ENCODE measurements at places on chromosomes 7 and 10.

- DNase-seq, result no peak
Measured at GRCh38 chr10:75347186-75347585, 54.4 kb downstream of the ZNF503 start.

DNA sequence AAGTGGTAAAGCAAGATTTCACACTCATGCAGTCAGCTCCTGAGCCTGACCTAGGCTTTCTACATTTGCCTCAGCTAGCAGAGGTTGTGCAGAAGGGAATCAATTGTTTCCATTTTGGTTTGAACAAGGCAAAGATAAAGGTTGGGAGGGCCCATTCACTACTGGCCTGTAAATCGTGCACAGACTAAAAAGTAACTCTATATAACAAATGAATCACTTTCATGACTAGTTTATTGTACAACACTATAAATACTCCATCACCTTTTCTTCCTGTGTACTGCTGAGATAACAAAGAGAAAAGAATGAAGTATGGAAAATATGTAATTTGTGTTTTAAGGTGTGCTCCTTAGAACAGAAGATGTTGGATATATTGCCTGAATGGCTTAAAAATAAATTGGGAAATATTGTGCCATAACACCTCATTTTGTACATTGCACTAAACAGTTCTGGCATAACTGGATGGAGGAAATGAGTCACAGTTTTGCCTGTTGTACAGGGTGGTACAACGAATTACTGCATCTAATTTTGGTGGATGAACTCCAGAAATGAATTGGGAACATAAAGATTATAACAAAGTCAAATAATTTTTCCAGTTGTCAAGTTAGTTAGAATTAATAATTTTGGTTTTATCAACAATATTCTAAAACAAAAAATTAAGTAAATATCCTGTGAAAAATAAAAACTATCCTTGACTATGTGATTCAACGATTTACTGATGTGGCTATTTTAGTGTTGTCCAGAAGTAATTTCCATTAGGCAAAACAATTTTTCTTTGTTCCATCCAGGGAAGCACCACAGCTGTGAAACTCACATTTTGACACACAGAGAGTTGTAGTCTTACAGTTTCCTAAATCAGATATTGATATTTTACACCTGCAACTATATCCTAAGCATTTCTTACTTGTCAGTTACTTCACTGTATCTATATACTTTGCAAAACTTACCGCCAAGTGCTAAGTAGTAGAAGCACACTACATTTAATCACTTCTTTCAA lies 18.0 kb downstream of the SEMA3C start:
- peak; percentile 52 for DNase-seq

- no peak for DNase-seq
Measured at GRCh38 chr7:2007551-2007950, 225.2 kb downstream of the MAD1L1 start.

- no peak for DNase-seq
Measured at GRCh38 chr10:47452495-47453140, 31.3 kb downstream of the ANXA8 start.

DNA sequence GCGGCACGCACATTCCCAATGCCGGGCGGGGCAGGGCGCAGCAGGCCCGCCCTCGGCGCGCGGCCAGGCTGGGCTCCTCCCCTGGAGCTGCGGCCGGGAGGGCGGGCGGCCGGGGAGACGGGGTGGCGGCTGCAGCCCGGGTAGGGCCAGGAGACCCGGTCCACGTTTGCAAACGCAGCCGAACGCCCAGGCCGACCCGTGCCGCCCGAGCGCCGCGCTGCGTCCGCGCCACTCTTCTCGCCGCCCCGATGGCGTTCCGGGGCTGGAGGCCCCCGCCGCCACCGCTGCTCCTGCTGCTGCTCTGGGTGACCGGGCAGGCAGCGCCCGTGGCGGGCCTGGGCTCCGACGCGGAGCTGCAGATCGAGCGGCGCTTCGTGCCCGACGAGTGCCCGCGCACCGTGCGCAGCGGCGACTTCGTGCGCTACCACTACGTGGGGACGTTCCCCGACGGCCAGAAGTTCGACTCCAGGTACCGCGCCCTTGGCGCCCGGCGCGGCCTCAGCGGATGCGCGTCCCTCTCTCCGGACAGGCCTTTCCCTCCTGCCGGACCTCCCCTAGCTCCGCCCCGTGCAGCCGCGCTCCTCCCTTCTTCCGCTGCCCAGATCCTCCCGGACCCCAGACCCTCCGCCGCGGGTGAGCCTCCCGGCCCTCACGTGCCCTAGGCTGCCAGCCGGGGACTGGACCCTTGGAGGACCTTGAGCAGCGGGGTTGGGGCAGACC lies at the start of gene FKBP9:
FKBP9 (plus strand) TSS at position 115 of the 720 bp plus-strand sequence; CDS start at position 249, 134 bp downstream.
- DNase-seq, result peak; percentile 97

DNA sequence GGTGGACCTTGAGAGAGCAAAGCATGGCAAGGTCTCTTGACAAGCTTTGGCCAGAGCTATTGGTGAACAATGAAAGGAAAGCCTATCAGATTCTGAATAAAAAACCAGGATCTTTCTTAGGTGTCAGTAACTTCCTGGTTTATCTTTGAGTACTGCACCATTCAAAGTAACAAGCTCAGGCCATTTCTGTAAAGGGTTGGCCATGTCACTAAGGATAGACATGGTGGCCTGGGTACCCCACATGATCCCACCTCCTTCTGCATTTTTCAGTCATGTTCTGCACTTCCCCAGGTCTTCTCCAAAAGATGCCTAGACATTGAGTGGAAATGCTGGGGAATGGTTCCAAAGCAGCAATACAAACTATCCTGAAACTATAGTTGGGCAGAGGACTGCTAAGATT lies 242.0 kb downstream of the ARHGAP12 start:
- no peak for DNase-seq

DNA sequence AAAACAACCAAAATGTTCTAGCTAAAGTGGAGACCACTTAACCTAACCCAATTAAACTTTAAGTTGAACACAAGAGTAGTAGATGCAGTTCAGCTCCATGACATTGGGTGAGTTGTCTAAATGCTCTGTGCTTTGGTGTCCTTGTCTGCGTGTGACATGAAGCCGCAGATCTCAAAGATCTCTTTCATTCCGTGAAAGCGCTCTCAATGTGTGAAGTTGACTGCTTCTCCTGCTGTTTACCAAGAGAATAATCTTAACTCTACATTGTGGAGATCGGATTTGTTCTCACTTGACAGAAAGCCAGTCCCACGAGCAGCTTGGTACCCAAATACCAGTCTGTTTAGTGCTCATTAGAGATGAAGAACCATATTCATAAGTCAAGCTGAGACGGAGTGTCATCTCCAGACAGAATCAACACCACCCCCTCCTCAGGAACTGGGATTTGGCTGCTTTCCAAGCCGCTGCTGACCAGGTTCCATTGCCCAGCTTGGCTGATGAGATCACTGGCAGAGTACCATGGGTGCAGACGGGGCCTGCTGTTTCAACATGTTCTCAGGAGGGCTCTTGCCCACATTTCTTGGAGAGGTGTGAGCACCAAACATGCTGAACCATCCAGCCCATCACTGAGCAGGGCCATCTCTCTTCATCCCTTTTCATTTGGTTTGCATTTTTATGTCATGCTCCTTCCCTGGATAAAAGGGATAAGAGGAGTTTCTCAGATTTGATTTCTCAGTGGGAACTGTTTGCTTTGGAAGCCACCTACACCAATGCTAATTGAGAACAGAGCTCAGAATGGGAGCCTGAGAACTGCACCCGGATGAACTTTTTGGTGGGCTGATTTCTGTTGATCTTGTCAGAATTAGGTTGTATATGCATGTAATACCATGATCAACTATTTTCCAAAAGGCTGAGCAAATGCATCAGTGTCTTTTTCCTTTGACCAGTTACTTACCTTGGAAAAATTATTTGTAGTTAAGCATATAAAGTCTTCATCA lies 95.8 kb upstream of the AGBL3 start:
- DNase-seq, result peak; percentile 31

- DNase-seq, result peak; percentile 6
Measured at GRCh38 chr10:23525406-23525805, 86.5 kb downstream of the OTUD1 start.

GRCh38 chr7:7335909-7336308 lies 153.6 kb downstream of the C1GALT1 start:
- no peak for DNase-seq

DNA sequence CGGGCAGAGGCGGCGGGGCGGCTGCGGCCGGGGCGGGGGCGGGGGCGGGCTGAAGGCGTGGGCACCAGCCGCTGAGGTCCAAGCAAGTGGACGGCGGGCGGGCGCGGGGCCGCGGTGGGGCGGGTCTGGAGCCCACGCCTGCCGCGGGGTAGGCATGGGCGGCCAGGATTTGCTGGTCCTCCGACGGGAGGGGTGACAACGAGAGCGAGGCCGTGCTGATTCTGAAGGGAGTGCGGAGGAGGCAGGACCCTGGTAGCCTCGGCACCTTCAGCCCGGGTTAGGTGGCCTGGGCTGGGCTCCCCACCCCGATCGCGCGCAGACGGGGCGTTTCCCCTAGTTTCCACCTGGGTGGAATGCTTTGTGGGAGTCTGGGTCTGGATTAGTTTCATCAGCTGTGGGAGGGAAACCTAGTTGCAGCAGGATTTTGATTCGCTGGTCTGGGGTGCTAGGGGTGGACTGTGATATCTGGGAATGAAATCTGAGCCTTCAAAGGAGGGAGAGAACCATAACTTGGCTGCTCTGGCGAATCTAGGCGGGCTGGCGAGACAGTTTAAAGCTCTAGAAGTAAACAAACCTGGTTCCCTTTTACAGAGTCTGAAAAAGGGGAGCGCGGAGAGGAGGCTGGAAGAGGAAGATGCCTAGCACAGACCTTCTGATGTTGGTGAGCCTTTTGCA lies 609 bp downstream of the SGPL1 start:
- DNase-seq, result peak; percentile 93

- DNase-seq, result peak; percentile 55
Measured at GRCh38 chr10:9302140-9302746, 1247.8 kb downstream of the GATA3 start.

GRCh38 chr7:158779061-158780000 lies 50.0 kb downstream of the ESYT2 start:
- DNase-seq, result no peak
